ENCODE measurements at places on chromosomes 13 and 19. TPM values are rescaled to one million over a fixed set of nuclear protein-coding genes. Genes with fewer than 3 reads are reported as not detected.

VAV1 gene
- 123 TPM for total RNA-seq

SPATA13 gene
- total RNA-seq: 72.6 TPM

FARSA gene
- 85.7 TPM for total RNA-seq

CD37 gene
- 352 TPM for total RNA-seq

MAB21L1 gene
- not detected for total RNA-seq

ZNF606 gene
- 11.1 TPM for total RNA-seq

ZNF208 gene
- 0.57 TPM for total RNA-seq

IRGC gene
- total RNA-seq: not detected

ICAM4 gene
- total RNA-seq: 1.8 TPM

MEIOSIN gene
- not detected for total RNA-seq

C19orf18 gene
- total RNA-seq: 0.37 TPM

PROZ gene
- total RNA-seq: not detected

KPNA3 gene
- 34.2 TPM for total RNA-seq

IRF2BP1 gene
- total RNA-seq: 17.5 TPM

ATP11A gene
- 63.1 TPM for total RNA-seq

ZNF223 gene
- total RNA-seq: not detected

EPN1 gene
- total RNA-seq: 50.8 TPM

CERS4 gene
- total RNA-seq: 26.7 TPM

TEX29 gene
- total RNA-seq: 0.52 TPM

DNAAF3 gene
- total RNA-seq: not detected

SLC7A10 gene
- not detected for total RNA-seq

CGB1 gene
- total RNA-seq: not detected

ZNF582 gene
- total RNA-seq: 2.9 TPM

FOSB gene
- 43.9 TPM for total RNA-seq

HAUS8 gene
- 46.3 TPM for total RNA-seq

RNF113B gene
- not detected for total RNA-seq

Measured in activated CD4-positive, alpha-beta T cell treated with anti-CD3 and anti-CD28 coated beads, Interleukin-2, amount 10 ng/mL, durations not matched to agents 7 days and 5 days (primary cell).